ENCODE measurements at places on chromosomes 5 and 9.

- DNase-seq: no peak
Observed at GRCh38 chr5:135353952-135354721, 44.9 kb downstream of the MACROH2A1 start.

- DNase-seq: no peak
Observed at GRCh38 chr5:99386406-99387077, 457.7 kb upstream of the CHD1 start.

GRCh38 chr5:126066836-126067235, 356.4 kb upstream of the GRAMD2B start:
- no peak for DNase-seq

- DNase-seq: no peak
Observed at GRCh38 chr5:156326718-156327259, at the start of gene SGCD. Gene SGCD, plus strand, starts transcription at chr5:156327164.

- no peak for DNase-seq
Observed at GRCh38 chr9:124329206-124329792, 71.5 kb downstream of the NEK6 start.

DNA sequence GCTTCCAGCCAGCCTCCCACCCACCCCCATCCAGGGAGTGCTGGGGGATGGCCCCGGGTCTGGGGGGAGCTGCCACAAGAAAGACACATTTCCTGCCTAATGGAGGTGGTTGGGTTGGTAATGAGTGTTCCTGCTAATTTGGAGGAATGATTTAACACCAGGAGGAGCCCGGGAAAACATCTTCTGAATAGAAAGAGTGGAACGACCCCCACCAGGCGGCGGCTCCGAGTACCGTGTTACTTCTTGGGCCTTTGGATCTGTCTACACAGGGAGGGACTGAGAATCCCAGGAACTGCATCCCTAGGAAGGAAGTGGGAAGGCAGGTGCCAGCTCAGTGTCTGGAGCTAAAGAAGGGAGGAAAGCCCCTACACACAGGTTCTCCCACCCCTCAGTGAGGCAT, 64.6 kb downstream of the TSPAN17 start:
- DNase-seq: no peak
